ENCODE measurements at places on chromosomes 7 and 10.

- no peak for DNase-seq
Observed at GRCh38 chr7:150339409-150339809, 2.0 kb downstream of the RARRES2 start.

DNA sequence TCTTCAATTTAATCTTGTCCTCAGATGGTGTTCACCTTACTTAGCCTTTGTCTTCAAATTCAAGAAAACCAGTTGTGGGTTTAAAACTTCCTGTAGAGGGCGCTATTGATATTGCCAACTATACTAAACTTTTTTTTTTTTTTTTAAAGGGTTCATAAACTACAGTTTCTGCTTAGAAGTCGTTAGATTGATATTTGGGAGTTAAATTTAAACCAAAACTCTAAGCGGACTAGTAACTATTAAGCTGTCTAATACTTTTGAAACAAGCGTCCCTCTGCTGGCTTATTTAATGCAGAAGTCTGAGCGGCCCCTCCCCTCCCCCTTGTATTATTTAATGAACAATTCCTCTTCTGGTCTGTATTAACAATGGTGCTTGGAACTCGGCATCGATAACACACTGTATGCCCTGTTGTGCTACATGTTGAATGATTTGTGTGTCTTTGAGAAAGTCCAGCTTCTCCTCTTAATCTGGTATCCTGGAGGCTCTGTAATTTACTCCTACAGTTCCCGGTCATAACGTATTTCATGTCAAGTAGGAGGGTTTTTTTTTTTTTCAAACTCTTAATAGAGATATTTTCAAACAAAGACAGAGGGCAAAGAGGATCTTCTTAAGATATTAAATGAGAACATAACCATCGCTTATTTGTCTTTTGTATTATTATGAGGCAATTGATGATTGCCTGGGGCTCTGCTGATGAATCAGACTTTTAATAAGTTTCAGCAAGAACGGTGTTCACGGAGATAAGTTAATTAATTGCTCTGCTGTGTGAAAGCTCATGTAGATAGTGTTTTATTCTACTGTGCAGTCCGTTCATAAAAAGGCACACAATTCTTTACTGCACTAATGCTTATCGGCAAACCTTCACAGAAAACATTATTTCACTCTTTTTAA is 22.6 kb upstream of the CREB5 start:
- DNase-seq: no peak

DNA sequence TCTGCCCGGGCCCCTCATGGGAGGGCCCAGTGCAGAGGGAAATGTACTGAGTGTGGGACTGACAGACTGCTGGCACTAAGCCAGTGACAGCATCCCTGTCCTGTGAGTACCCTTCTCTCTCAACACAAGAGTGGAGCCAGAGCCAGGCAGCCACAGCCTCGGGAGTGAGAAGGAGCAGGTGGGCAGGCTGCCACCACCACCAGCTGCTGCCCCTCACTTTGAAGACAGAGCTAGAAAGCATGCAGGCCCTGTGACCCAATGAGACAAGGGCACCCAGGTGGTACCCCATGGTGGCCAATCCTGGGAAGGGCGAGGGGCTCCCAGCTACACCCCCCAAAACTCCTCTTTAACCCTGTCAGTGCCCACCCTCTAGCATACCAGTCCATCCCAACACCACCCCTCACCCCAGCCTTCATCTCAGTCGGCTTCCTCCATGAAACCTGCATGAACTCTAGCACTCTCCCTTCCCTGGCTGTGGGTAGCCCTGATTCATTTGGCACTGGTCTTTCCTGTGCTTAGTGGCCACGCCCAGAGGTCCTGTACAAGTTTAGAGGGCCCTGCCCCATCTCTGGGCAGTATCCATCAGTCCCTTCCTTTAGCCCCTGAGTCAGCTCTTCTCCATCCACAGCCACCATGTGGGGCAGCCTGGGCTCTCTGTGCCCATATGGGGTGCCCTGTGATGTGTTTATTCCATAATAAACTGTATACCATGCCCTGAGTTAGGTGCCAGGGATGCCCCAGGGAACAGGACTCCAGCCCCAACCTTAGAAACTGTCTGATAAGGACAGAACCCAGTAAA is 207.0 kb upstream of the ZMIZ1 start:
- no peak for DNase-seq

- no peak for DNase-seq
Observed at GRCh38 chr7:156842740-156843140, 50.2 kb downstream of the LMBR1 start.

DNA sequence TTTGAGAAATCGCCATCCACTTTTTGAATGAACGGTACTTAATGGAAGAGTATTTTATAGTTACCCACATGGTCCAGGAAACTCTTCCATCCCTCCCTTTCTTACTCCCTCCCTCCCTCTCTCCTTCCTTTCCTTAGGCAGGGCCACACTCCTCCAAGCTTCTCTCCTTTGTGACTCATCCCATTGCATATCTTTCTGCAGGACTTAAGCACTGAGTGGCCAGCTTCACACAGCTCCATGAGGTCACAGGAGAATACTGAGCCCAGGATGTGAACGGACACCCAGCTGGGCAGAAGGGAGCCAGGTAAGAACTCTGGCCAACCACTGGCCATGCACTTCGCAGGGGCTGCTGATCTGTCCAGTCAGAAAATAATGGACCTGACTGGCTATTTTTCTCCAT is 189.7 kb upstream of the ADCY1 start:
- no peak for DNase-seq

DNA sequence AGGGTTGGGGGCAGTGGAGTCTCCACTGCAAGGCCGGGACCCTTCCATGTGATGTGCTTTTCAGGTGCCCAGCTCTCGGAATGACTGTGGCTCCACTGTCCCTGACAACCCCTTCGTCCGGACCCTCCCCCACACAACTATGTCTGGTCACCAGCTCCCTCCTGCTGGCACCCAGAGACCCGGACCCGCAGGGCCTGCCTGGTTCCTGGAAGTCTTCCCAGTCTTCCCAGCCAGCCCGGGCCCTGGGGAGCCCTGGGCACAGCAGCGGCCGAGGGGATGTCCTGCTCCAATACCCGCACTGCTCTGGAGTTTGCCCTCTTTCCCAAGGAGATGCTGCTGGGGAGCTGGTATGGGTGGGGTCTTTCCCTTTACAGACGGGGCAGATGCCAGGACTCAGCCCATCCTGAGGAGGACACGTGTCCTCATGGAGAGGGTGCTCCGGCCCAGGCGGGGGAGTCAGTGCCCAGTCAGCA is 5.5 kb downstream of the ATP6V0E2 start:
- no peak for DNase-seq

GRCh38 chr10:3911713-3912442 is 126.9 kb upstream of the KLF6 start:
- DNase-seq: no peak

- no peak for DNase-seq
Observed at GRCh38 chr7:5599543-5600200, 176.0 kb upstream of the TNRC18 start.

DNA sequence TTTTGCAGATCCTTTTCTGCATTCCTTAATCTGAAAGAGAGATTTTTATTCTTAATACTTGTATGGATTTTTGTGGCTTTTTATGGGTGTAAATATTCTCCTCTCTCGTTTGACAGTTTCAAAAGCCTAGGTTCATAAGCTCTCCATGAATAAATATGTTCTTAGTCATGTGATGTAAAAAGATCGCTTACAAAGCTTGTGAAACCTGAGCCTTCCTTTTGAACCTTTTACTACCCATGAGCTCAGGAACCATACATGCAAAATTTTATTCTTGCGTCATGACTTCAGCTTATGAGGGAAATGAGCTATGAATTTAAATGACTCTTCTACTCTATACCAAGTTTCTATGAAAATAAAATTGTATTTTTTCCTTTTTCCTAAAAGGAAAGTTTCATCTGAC is 98.7 kb downstream of the POLL start:
- DNase-seq: no peak

GRCh38 chr10:96517284-96517683 is 3.6 kb upstream of the TLL2 start:
- no peak for DNase-seq

- DNase-seq: no peak
Observed at GRCh38 chr10:3045471-3046209, 21.7 kb upstream of the PFKP start.

GRCh38 chr7:98213296-98213887 is 2.2 kb downstream of the BHLHA15 start:
- no peak for DNase-seq

DNA sequence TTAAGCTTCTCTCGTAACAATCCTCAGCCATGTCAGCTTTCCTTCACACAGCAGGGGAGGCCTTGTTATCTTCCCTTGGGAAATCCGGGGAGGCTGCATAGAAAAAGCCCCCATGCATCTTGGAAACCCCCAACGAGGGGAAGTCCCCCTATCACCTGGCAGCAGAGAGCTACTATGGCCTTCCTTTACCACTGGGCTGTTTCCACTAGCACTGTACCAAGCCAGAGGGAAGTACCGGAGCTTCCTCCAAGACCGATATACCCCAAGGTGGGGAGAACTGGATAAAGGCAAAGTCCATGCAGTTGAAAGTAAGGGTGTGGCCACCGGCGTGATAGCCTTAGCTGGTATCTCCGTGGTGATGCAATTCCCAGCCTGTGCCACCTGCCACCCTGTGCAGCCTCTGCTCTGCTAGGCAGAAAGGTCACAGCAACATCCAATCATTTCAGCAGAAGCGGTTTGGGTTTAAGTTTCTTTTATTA is 4.4 kb upstream of the CLIP2 start:
- DNase-seq: no peak

DNA sequence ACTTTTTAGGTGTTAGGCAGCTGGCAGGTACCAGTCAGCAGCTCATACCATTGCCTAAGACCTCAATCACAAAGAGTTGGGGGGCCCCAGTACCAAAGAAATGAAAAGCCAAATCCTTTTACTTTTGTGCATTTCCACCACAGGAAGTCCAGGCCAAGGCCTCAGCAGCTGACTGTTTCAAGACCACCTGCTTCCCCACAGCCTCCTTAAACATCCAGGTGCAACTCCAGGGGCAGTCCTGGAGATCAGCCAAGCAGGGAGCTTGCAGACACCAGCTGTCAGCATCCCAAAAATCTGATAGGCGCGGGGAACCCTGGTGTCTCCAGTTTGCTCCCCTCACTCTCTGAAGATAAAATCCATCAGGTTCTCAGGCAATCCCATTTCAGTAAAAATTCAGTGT is 91.5 kb upstream of the EFCAB10 start:
- DNase-seq: no peak

GRCh38 chr7:31079126-31079823 is 27.2 kb downstream of the ADCYAP1R1 start:
- DNase-seq: no peak

DNA sequence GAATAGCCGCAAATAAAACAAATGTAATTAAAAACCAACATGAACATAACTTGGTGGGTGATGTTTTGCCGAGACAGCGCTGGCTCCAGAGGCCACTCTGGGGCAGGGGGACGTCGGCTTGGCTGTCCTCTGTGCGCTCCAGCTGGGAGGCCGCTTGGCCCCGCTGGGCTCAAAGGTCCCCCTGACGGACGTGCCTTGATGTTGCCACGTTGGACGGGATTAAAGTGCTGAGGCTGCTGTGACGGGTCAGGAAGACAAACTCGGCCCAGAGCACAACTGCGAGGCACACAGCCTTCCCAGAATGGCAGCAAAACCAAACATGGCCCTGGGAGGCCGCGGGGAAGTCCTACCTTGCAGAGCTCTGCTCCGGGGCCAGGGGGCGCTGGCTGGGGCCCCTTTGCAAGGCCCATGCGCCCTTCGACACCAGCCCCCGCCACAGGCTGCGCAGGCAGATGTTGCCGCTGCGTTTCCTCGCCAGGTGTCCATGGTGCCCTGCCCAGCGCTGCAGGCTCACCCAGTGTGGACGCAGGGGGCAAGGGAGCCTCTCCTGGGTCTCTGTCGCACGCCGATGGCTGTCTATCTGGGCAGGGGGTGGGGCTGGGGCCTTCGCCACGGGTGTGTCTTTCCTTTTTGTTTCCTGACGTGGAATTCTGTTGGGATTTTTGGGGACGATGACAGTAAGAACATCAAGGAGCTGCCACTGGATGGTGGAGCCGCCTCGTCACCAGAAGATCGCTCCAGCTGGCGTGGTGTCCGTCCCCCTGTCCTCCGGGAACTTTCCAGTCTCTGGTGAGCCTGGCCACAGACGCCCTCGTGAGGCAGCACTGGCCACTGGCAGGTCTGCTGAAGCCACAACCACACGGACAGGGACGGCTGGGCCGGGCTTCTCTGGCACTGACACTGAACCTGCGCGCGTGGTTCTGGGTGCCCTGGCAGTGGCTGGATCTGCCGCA is 99.6 kb upstream of the DIP2C start:
- DNase-seq: no peak

DNA sequence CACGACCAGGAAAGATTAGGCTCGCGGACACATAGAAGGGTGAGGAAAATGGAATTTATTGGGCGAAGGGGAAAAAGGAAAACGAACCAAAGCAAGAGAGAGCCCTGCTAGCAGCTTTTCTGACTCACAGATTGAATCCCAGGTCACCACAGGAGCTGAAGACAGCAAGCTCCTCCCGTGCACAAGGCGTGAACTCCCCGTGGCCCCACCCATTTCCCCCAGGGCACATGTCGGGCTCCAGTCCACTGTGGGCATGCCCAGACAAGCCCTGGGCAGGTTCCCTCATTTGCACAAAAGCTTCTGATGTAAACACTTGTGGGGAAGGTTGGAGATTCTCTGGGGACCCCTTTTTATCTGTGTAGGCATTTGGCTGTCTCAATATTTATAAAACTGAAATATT is 582.4 kb downstream of the SUGCT start:
- DNase-seq: no peak

- DNase-seq: no peak
Observed at GRCh38 chr10:88038268-88038667, 174.8 kb downstream of the PTEN start.

DNA sequence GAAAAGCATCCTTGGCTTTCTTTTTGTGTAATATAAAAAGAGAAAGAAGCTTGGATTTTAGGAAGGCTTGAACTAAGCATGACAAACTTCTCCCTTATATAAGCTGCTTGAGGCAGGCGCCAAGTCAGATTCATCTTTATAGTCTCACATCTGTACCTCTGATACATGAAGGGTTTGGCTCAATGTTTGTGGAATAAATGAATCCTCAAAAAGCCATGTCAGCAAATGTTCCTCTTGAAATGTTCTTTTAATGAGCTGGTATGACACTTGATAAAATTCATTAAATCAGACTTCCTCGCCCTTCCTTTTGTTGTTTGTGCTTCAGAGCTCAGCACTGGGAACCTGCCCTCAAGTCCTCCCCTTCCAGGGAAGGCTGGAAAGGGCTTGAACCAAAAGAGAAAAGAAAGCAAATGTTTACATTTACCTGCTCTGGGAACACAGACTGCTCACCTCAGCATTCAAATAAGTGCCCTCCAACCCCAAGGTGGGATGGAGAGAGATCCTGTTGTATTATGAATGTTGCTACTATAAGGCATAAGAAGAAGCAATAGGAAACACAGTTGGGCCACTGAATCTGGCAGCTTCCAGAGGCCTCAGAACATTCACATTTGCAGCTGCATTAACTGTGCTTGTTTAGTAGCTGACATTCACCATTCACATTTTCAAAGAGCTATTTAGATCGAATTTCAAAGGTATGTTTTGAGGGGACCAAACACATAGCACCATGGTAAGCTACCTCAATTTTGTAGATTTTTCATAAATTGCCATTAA is 212.6 kb downstream of the CACNA2D1 start:
- DNase-seq: no peak

- DNase-seq: no peak
Observed at GRCh38 chr10:126846959-126847358, 58.3 kb upstream of the DOCK1 start.
